T-helper 9 cell (primary cell): ENCODE measurements at places on chromosomes 2 and 18.

DNA sequence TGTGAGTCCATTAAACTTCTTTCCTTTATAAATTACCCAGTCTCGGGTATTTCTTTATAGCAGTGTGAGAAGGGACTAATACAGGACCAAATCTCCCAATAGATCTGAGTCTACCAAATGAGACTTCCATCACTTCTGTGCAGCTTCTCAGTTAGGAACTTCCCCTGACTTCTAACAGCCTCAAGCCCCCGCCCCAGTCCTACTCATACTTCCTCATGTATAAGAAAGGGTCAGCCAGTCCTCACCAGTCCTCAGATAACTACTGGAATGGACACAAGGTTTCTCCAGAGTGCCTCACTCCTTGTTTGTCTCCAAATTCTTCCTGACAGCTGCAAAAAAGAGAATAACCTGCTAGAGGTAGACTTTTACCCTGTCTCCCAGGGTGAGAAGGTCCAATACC, 19.5 kb downstream of the TTC32 start:
- no peak for DNase-seq

- DNase-seq, result no peak
Measured at GRCh38 chr2:3200420-3200939, 177.1 kb downstream of the EIPR1 start.

DNA sequence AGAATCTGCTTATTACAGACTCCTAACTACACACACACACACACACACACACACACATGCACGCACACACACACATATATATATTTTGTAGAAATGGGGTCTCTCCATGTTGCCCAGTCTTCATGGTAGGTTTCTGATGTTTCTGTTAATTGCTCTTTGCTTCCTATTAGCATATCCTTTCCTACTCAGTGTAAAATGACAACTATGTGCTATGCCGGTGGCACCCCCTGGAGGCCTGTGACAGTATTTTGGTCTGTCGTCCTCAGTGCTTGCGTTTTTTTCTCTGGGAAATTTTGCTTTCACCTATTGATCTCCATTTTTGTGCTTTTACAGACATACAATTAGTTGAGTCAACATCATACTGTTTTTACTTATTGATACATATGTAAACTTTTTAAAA, 322.1 kb downstream of the LRRTM1 start:
- DNase-seq, result no peak

DNA sequence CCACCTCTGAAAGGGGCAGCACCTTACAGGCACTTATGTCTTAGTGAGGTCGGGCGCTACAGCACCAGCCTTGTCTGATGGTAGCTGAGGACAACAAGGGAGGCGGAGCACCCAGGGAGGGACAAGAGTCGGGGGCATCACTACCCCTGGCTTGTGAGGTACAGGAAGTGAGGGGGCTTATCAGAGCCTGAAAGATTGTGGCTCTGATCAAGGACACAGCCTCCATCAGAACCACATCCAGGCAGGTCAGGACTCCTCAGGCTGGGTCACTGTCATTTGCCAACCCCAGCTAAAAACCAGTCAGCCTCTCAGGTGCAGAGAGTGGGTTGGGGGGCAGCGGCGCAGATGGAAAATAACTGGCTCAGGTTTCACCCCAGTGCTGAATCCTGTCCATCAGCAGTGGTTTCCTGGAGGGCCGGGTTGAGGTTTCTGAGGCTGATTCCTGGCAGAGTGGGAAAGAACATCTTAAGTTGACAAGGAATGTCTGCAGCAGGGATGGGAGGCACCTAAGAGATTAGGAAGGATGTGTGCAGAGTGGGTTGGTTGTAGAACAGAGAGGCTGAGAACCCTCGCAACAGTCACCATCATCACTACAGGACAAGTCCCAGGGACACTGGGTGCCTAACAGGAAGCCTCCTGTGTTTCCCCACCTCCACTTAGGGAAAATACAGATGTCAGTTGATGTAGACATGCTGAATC, 45.3 kb downstream of the FBLN7 start:
- no peak for DNase-seq

GRCh38 chr2:60984720-60985119, 32.8 kb upstream of the PEX13 start:
- DNase-seq, result no peak

DNA sequence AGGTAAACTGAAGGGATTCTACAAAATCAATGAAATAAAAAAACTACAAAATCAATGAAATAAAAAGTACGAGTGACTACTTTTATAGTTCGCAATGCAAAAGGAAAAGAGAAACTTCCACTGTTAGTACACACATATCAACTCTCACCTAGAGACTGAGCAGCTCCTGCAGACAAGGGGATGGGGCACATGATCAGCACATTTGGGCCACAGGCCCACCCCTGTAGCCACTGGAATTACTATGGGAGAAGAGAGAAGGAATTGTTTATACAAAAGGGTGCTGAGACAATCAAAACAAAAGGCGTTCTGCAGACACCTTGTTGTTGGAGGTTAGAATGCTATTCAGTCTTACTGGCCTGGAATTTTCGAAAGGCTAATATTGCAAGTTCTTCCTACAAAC, 34.7 kb upstream of the CD226 start:
- DNase-seq, result no peak

DNA sequence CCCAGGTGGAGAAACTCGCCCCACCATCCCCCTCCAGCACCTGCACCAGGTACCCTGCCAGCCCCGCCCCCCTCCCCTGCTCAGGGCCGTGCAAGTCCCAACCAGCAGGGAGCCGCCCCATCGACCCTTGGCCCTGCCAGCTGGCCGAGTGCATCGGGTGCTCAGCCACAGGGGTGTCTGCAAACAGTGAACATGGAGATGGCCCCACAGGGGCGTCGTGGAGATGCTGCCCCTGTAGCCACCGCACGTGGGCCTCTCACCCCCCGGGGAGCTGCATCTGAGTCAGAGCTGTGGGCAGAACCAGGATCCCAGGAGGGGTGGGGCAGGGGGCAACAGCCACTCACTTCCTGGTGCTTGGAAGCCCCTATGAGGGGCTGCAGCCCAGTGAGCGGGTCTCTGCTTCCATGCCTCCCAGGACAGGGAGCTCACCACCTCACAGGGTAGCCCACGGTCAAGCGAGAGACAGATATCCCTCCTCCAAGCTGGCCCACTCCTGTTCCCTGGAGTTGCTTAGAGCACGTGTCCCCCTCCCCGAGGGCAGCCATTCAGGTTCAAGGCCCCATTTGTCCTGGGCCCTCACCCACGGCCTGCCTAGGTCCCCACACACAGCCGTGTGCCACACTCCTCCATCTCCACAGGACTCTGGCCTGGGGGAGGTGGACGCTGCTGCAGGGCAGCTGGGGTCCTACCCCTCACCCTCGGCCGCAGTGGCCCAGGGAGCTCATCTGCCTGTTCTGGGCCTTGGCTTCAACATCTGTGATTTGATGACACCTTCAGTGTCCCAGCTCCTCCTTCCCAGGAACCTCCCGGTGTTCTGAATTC, 1.1 kb upstream of the MAB21L4 start:
- no peak for DNase-seq

DNA sequence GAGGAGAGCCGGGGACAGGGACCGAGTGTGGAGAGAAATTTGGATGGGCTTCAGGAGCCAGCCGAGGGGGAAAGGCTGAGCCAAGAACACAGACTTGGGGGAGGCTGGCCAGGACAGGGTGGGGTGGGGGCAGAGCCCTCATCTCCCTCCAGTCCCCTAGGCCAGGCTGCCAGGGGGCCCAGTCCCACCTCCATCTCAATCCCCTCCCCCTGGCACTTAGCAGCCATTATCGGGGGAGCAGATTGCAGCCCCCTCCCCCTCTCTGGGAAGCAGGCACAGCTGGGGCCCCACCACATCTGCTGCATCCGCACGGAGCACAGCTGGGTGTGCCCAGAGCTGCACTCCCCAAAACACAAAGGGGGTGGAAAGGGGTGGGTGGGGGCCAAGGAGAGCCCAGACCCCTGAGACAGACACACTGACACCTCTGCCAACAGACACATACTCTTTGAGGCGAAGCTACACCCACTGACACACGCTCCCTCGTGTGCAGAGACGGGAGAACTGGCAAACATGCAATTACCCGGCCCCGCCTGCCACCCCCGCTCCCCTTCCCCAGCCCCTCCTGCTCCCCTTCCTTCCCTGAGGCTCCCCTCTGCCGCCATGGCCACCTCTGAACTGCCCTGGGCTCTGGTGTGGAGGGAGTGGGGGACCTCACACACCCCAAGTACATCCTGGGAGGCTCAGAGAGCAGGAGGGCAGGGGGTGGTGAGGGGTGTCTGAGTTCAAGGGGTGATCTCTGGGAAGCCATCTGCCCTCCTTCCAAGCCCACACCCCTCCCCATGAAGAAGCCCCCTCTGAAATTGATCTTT, 5.1 kb upstream of the ASIC4 start:
- no peak for DNase-seq

- no peak for DNase-seq
Measured at GRCh38 chr2:3257826-3258225, 119.8 kb downstream of the EIPR1 start.

DNA sequence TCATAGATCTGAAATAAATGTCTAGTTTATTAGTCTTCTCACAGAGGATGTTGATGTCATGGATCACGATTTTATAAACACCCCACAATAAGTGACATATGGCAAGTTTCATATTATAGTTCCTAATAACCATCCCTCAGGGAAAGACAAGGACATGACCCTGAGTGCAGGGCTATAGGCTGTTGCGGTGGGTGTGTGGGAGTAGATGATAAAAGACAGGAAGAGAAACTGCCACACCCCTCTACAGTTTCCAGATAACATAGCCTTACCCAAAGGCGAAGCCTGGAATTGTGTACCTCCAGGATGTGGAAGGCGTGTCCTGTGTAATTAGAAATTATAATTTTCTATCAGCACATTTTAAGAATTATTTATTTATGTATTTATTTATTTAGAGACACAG, 2.4 kb upstream of the NEDD4L start:
- DNase-seq, result no peak

DNA sequence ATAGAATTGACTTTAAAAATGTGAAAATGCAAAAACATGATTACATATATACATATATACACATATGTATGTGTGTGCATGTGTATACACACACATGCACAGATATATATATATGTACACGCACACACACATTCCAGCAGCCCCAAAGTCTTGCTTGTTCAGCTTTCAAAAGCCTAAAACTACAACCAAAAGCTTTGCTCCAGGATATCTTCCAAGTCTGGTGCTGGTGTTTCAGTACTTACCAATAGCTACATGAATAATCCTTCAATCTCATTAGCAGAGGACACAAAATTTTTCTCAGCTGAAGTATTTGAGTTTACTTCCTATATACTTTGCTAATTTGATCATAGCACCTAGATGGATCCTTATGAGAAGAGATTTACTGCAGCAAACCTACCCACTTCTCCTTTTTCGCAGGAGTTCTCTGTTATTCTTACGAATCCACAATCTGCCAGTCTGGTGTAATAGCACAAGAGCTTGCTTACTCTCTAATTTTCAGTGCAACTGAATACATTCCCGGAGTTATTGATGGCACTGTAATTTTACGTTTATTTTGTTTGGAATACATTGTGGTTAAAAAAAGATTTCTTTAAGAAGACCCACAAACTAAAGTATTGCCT, 553.3 kb downstream of the ARHGAP15 start:
- no peak for DNase-seq

DNA sequence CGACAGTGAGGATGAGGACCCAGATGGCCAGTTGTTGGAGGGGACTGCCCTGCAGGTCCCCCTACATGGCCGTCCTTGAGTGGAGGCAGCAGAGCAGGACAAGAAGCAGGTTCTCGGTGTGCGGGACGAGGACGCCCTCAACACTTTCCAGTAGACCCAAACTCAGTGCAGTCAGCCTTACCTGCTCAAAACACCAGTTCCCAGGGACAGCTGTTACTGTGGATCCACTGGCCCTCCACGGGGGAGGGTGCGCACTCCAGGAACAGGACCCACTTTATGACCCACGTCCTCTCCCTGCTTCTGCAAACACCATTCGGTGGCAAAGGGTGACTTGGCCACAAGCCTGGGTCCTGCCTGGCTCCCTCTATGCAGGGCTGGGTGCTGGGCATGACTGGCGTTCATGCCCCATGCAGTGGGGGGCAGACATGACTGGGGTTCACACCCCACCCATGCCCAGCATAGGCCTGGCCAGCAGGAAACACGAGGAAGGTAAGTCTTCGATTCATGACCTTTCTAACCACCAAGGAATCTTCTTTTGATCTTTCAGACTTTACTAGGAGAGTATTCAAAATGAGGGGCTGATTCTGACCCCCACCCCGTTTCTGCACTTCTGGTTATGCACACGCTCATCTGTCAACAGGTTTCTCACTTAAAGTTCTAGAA, 233.7 kb downstream of the HDAC4 start:
- DNase-seq, result no peak

- DNase-seq, result no peak
Measured at GRCh38 chr2:86825036-86825692, 34.5 kb upstream of the CD8A start.

DNA sequence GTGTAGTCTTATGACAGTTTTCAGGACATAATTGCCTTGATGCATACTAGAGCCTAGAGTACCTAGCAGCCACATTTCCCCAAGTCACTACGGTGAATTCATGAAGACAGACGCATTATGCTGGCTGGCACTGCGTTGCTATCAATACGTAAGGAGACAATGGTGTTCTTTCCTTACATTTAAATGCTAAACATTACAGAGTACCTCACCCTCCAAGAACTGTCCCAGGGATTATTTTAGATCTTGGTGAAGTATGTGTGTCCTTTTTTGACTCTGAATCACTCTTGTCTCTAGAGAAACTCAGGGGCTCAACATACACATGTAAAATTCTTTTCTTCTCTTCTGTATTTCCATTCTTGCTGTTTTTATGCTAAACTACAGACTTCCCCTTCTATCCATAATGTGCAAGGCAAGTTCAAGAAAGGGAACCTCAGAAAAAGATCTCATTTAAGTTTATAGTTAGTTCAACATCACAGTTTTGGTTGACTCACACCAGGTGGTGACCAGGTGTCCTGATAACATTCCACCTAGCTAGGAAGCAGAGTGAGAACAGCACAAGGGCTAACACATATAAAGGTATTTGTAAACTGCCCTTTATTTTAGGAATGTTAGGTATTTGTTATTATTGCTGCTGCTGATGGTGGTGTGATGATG, 212.4 kb upstream of the HNRNPA3 start:
- no peak for DNase-seq

DNA sequence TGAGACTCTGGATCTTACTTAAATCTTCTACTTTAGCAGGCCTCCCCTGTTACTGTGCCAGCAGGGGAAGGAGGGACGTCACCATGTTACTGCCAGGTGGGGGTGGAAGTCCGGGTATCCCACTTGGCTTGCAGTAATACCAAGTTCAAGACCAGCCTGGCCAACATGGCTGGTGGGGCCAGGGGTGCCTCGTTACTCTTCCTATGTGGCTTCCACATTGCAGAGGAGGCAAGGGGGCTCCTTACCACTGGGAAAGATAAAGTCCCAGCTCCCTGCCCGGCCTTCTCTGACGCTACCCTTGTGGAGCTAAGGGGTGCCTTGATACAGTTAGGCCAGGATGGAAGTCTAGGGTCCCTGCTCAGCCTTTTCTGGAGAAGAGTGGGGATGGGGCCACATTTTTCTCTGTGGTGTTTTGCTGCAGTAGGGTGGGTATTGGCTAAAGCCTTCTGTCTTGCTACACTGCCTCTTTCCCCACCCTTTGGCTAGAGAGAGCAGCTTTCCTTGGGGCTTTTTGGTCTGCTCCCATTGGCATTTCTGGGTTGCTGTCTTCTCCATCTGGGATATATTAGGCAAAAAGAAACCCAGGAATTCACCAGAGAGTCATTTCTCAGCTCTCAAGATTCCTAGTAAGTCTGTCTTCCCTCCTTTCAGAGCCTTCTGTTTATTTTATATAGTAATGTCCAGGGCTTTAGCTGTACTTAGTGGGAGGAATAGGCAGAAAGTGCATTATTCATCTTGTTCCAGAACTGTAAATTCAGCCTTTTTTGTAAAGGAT, 21.9 kb downstream of the ELMOD3 start:
- DNase-seq, result no peak

- no peak for DNase-seq
Measured at GRCh38 chr2:1691366-1691765, 52.9 kb downstream of the PXDN start.
